IPS DF 6.9 (cell line): ENCODE measurements at places on chromosomes 2 and 18.

- no peak for DNase-seq
Observed at GRCh38 chr2:225428360-225428759, 28.9 kb downstream of the NYAP2 start.

DNA sequence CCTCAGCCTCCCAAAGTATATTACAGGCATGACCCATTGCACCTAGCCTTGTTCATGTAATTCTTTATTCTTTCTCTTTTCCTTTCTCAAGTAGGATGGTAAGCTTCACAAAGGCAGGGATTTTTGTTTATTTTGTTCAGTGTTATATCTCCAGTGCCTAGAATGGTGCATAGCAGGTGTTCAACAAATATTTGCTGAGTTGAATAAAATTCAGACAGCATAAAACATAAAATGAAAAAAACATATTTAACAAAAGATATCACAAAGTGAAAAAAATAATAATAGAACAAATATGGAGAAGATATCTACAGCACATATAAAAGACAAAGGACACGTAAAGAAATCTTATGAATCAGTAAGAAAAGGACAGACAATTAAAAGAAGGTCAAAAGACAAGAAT lies 8.8 kb downstream of the PREPL start:
- no peak for DNase-seq

GRCh38 chr2:217864963-217865772 lies 137.6 kb downstream of the TNS1 start:
- no peak for DNase-seq

DNA sequence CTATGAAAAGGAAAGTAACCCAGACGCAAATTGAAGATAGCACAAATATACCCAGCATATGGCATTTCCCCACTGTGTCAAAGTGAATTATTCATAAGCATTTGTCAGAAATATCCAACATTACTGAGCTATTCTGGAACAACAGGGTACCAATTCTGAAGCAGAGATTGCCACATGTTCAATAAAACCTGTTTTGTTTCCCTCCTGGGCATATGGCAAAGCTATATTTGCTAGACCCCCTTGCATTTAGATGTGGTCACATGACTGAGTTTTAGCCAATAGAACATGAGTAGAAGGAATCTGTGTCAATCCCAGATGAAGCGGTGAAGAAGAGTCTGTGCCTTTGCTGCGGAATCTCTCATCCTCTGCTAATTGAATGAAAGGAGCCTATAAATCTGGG lies 296.4 kb upstream of the DLGAP1 start:
- no peak for DNase-seq

DNA sequence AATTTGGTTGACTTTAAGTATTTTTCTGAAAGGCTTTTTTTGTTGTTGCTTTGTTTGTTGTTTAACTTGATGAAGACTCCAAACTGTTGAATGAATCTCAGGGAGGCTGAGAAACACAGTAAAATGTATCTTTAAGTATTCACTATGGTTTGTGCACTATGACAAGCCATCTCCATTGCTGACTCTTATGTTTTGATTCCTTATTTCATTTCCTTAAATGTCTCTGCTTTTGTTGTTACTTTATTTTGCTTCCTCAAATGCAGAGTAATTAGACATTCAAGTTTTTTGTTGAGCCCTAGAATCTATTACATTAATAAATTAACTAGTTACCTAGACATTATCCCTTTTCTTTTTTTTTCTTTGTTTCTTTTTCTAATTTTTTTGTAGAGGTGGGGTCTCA lies 46.3 kb upstream of the SLC39A10 start:
- DNase-seq = no peak

DNA sequence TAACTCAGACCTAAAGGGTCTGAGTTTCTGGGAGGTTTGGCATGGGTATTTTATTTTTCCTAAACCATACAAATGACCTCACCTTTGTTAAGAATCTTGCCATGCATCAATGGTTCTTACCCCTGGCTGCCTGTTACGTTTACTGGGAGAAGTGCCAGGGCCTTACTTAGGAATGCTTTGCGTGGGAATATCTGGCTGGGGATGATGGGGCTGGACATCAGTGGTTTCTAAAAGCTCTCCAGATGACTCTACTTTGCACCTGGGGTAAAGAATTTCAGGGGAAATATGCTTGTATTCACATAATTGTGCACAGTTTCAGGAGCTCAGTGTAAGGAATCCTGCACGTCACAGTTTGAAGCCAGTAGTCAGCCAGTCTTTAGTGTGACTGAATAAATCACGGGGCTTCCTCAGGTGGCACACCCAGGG lies 18.2 kb upstream of the DAW1 start:
- no peak for DNase-seq

DNA sequence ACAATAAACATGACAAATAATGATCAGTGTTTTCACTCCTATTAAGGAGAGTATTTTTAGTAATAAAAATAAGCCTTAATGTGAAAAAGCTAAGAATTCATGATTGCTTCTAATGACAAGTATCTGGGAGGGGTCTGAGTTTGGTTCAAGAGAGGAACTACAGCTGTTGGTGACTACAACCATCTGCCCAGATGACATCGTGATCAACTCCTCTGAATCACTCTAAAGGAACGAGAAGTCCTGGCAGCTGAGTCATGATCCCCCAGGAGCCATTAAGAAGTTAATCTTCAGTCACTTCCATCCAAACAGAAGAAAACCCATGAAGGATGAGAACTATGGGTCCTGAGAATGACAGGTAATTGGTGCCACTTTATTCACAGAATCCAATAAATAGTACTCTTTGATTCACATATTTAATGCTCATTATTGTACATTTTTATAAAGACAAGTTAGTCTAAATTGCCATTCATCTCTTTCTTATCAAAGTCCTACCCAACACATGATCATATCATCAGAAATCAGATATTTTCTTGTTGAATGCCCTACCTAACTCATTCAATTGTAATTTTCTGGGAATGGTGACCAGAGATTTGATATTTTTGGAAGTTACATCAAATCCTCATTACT lies 6.8 kb downstream of the TFPI start:
- no peak for DNase-seq

DNA sequence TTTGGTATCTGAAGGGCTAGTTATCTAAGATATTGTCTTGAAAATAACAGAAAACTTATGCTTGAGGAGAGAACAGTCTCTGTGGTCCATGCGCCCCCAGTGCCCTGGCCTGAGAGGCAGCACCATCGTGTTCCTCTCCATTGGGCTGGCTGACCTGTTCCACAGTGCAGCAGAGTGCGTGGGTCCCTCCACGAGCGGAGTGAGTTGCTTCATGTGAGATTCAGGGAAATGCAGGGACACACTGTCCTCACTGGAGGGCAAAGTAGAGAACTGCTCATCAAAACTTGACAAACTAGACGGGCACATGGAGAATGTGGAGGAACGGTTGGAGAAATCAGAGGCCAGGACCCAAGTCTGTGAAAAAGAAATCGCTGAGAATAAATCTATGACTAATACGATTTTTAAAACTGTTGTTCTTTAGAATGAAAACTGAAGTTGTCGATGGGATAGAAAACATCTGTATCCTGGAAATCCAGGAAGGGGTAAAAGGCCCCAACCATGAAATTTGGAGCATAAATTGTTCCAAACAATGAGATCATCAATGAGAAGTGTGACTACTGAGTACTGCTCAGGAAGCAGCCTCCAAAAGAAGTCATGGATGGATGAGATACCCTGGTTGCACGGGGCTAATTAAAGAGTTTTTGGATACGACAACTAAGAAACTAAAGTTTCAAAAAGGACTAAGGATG lies 58.1 kb downstream of the REV1 start:
- no peak for DNase-seq

- no peak for DNase-seq
Observed at GRCh38 chr2:28617502-28618184, 121.8 kb downstream of the PLB1 start.

DNA sequence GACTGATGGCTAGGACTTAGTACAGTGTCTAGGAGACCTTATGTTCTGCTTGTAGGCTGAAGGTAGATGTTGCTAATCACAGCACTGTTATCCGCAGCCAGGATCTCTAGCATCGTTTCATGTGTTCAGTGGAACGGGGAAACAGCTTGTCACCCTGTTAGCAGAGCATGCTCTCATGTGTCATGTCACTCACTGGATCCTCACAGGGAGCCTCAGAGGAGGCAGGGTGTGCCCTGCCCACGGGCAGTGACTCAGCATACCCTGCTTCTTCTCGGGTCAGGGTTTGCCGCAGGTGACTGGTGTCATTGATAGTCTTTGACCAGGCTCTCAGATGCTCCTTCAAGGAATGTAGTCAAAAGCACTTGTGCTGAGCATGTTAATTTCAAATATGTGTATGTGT lies 44.4 kb downstream of the RPIA start:
- no peak for DNase-seq

DNA sequence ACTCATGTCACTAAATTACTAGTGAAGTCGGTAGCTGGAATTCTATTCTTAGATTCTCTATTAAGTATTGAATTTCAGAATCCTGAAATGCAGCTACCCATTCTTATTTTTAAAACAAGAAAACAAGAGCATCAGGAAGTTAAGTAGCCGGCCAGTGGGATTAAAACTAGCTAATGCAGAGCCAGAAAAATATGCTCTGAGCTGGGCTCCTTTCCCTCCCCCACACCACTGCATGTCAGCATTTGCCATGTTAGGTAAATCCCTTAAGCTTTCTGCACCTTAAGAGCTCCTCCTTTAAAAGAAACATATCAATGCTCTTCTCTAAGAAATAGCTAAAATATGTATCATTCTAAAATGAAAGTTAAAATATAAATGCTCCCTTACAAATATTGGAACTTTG lies 72.2 kb upstream of the MFF start:
- DNase-seq = no peak

GRCh38 chr2:10283106-10284062 lies 19.3 kb upstream of the HPCAL1 start:
- no peak for DNase-seq

GRCh38 chr2:152421521-152422370 lies 86.8 kb downstream of the FMNL2 start:
- no peak for DNase-seq

- DNase-seq = no peak
Observed at GRCh38 chr2:31241625-31242270, 7.8 kb downstream of the EHD3 start.

DNA sequence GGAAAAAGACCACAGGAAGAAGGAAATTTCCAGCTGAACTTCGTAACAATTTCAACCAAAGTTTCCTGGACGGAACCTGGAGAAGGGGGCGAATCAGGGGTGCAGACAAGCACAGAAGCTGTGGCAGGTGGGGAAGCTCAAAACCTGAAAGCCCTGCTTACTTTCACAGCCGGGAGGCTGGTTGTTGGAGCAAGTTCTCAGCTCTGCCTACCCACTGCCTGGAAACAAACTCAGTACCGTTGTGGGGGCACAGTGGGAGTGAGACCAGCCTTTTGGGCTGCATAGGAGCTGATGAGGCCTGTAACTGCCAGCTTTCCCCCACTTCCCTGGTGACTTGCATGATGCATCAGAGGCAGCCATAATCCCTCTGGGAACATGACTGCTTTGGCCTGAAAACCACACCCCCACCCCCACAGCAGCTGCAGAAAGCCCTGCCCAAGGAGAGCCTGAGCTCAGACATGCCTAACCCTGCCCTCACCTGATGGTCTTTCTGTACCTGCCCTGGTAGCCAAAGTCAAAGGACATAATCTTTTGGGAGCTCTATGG lies 207.0 kb upstream of the VWC2L start:
- no peak for DNase-seq

GRCh38 chr2:85995648-85996529 lies 107.1 kb upstream of the ST3GAL5 start:
- no peak for DNase-seq

DNA sequence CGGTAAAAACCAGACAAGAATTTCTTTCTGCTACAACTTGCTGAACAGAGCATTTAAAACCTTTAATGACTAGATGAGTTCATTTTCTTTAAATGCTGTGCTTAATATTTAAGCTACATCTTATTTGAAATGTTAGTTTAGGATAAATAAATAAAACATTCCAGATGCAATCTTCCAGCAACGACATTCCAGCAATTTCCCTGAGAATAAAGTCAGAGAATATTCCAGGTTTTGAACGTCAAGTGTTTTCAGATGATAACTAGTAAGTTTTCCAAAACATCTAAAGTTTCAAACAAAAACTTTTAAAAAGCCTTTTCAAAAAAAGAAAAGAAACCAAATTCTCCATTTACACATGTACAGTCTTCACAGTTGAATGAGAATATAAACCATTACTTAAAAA lies 104.8 kb downstream of the PPP1R1C start:
- no peak for DNase-seq

- no peak for DNase-seq
Observed at GRCh38 chr18:6795307-6795706, 65.8 kb downstream of the ARHGAP28 start.

DNA sequence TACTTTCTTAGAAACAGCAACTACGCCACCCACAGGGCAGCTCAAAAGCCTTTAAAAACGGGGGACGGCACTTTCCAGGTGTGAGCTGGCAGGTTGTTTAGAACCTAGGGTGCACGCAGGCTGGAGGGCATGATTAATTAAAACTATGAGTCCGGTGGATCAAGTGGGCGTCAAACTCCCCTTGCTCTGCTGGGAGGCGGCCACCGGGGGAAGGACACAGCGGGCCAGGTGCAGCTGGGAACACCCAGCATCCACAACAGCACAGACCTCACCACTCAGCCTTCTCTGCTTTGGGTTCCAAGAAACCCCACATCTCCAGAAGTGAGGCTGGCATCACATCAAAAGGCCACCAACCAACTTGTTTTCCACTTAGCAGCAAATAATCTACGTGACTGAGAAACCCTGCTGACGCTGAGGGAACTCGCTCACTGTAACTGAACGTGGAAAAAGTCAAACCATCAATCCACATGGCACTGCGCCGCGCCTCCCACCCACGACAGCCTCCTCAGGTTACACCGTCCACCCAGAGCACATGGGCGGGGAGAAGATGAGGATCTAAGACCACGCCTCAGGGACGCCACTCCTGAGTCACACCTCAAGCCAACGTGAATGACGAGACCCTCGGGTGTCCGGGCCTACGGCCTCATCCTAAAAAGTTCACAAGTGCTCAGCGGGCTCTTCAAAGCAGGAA lies 118.2 kb downstream of the ZNF516 start:
- no peak for DNase-seq

GRCh38 chr2:30702694-30703093 lies 104.6 kb downstream of the CAPN13 start:
- no peak for DNase-seq

GRCh38 chr2:30480703-30481322 lies 33.8 kb downstream of the LCLAT1 start:
- DNase-seq = no peak

- DNase-seq = no peak
Observed at GRCh38 chr18:10100196-10100595, 186.4 kb downstream of the VAPA start.
